NCI-H1092 treated with DMSO at 0.1 percent for 48 hours (cell line): ENCODE measurements at places on chromosomes 4 and X.

DNA sequence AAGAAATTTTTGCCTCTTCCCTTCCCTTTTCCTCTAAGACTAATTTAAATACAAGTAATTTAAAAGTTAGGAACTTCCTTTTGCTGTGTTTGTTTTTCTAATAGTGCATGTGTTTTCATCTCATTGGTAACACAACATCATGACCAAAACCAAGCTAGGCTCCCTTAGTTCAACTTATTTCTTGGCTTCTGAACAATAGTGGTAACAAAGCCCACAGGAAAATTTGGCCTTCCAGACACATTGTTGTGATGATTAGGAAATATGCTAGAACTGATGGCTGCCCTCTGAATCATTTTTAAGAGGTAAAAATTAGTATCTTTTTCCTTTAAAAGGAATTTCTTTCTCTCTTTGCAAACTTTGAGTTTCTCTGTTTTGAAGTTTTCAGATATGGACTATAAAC lies 25.5 kb upstream of the TEC start:
- DNase-seq, result no peak

- DNase-seq, result no peak
Observed at GRCh38 chr4:1361431-1361830, 14.4 kb downstream of the UVSSA start.

GRCh38 chrX:45300638-45301037 lies 100.0 kb upstream of the DIPK2B start:
- DNase-seq, result no peak

DNA sequence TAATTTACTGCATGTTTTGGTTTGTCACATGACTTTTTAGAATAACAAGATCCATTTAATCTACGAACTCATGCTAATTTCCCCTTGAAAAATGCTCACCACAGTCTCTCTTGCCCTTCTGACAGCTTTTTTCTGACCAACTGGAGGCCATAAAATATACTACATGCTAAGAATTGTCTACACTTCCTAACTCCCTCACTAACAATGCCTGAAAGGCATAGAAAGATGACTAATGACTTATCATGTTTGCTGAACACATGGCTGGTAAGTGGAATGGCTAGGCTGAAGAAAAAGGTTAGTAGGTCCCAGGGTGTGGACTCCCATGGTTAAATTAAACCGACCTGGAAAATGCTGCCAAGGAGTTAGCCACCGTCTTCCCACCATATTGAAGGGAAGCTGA lies 309.9 kb downstream of the SPOCK3 start:
- DNase-seq, result no peak

- peak; percentile 72 for DNase-seq
Observed at GRCh38 chr4:145938618-145939440, at the start of gene ZNF827. ZNF827 (minus strand) TSS chr4:145938823; CDS start chr4:145938407, 416 bp downstream.

DNA sequence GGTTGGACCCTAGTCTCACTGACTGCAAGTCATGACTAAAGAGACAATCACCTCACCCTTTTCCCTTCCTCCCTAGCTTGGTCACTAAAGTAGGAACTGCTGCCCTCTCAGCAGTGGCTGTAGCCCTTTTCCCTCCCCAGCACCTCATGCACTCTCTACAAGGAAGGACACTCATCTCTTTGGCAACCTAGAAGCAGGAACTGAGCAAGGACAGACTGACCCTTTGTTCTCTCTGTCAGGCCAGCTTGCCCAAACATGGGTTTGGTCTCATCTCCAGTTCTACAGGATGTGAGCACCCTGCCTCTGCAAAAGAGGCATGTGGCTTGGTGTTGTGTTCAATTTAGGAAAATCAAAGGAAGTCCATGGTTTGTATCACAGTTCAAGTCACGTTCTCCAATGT lies 15.8 kb downstream of the LEF1 start:
- DNase-seq, result no peak

DNA sequence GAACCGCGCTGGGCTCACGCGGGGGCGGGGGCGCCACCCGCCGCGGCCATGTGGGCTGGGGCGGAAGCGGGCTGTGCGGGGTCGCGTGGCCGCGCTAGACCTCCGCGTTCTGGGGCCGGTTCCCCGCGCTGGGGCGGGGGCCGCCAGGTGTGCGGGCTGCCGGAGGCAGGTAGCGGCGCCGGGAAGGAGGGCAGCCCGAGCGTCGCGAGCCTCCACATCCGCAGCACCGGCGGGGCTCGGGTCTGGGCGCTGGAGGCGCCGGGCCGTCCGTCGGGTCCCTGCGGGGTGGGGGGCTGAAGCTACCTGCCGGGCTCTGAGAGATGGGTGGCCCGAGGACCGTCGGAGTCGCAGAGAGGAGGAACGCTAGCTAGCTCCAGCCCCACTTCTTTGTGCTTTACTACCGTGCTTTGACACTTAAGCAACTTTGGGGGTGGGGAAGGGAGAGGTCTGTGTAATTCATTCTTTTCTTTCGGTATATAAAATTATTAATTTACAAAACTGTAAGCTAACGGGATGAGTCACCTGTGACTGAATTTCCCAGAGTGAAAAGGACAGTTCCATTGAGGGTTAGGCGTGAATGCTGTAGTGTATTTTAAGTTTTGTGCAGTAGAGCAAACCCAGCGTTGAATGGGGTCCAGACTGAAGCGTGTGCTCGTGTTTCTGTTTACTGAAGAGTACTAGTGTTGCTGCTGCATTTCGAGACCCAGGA lies 689 bp downstream of the METAP1 start:
- DNase-seq, result peak; percentile 48
